Right ventricle myocardium inferior (tissue), 1 donor: ENCODE measurements at places on chromosomes 12 and 14. TPM values are rescaled to one million over a fixed set of nuclear protein-coding genes. Genes with fewer than 3 reads are reported as not detected.

GRCh38 chr14:77022236-77022852 lies 6.2 kb downstream of the IRF2BPL start:
- DNase-seq = no peak

- DNase-seq = no peak
These were observed 534.7 kb downstream of the RPS29 start for GRCh38 chr14:49051328-49052060.

Gene SOAT2
- total RNA-seq = not detected

GRCh38 chr14:102473559-102473958 lies 36.0 kb downstream of the ANKRD9 start:
- DNase-seq = no peak

DNA sequence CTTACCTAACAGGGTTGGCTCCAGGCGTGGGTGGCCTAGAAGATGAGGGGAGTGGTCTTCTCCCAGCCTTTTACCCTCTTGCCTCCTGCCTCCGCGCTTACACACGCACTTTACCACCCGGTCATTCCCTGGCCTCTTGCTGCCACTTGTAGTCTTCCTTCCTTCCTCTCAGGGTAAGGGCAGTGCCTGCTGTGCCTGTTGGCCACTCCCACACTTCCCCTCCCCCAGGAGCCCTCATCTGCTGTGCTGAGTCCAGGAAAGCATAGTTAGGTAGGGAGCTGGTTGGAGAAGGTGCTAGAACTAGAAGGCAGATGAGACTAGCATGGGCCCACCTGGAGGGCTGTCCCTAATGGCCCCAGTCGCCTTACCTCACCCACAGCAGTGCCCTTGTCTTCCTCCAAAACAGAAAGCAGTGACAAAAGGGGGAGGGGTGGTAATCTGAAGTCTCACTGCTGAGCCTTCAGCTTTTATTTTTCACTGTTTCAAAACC lies 54.3 kb upstream of the SRSF5 start:
- DNase-seq = peak; percentile 72

GRCh38 chr12:102956738-102957327 lies 641 bp upstream of the ASCL1 start:
- no peak for DNase-seq

DNA sequence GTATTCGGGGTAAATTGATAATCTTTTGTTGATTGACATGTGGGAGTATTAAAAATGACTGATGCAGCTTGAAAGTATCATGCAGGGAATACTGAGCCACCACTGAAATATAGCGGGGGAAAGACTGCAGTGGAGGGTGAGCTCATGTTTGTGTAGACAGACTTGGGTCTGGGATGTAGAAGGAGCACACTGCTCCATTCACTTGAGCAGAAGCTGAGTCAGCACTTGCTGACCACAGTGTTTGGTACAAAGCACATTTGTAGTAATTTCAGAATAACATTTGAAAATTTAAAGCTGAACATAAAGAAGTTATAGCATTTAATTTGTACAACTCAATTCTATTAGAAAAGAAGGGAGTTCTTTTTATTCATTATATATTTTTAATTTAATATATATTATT lies 304.3 kb upstream of the PRICKLE1 start:
- no peak for DNase-seq

DNA sequence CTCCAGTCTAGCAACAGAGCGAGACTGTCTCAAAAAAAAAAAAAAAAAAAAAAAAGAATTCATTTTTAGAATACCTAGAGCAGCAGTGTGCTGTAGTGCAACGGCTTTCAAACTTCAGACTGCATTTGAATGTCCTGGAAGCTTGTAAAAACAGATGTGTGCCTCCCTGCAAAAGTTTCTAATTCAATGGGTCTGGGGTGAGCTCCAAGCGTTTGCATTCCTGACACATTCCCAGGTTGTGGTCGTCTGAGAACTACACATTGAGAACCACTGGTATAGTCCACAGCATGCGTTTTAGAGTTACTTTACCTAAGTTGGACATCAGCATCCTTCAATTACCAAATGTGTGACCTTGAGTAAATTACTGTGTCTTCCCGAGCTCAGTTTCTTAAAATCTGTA lies 816.8 kb downstream of the NRXN3 start:
- DNase-seq = no peak

GRCh38 chr14:104086210-104086660 lies 735 bp downstream of the ASPG start:
- DNase-seq = no peak

Gene TAS2R20
- total RNA-seq = 0.46 TPM

DNA sequence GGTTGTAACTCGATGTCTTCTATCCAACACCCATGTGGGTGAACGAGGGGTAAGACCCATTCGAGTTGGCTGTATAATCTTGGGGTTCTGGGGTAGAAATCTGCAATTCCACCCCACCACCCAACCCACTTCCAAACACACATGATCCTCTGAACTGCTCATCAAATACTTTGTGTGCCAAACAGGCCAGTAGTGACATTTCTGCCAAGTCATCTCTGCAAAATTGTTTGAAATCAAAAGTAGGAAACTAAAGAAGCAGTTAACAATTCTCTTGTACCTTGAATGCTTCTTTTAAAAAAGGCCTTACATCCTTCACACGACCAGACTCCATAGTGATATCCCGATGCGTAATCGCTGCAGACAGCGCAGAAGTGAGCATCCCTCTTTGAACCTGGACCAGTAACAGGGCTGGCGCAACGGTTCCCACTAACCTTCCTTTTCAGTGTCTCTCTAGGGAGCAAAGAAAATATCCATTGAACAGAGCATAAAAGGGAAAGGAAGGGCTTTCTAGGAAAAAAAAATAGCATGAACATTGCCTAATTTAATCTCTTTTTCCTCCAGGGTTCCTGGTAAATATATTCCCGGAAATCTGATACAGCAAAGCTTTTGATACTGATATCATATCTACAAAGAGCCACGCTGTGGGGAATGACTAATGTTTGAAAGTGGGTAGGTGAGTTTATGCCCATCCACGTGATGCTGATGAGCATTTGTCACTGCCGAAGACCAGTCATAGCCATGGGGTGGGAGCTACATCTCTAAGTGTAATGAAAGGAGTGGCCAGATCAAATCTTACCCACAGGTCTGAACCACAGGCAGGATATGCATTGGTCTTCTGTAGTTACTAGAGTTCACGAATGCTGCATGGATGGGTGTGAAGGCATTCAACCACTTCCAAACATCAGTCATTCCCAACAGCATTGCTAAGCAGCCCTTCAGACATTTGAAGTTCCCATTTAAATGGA lies 14.2 kb downstream of the ESR2 start:
- DNase-seq = no peak

DNA sequence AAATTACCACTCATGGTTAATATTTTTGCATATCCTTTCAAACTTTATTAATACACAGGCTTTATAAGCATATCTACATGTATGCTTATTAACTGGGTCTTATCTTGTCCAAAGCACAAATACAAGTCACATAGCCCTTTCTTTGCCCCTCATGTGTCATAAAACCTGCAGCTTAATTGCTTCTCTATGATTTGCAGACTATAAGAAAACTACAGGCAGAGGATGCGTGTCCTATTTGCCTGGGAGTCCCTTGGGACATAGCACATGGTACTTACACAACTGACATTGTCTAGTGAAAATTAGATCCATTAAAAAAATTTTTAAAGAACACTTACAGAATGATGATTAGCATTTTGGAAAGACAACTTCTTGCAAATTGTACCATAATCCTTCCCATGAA lies 190.5 kb upstream of the PLEKHA5 start:
- DNase-seq = no peak
